Placental pericyte (primary cell): ENCODE measurements at places on chromosomes 2 and 18. TPM values are rescaled to one million over a fixed set of nuclear protein-coding genes. Genes with fewer than 3 reads are reported as not detected.

The DSG1 gene
- not detected in 2 replicates for total RNA-seq

The ALPI gene
- not detected in 2 replicates for total RNA-seq

The DUSP11 gene
- total RNA-seq = 24.9 and 33.5 TPM in 2 replicates

The IL1RL2 gene
- total RNA-seq = 0.22 and 0.43 TPM in 2 replicates
